ENCODE measurements at places on chromosomes 6 and 20.

DNA sequence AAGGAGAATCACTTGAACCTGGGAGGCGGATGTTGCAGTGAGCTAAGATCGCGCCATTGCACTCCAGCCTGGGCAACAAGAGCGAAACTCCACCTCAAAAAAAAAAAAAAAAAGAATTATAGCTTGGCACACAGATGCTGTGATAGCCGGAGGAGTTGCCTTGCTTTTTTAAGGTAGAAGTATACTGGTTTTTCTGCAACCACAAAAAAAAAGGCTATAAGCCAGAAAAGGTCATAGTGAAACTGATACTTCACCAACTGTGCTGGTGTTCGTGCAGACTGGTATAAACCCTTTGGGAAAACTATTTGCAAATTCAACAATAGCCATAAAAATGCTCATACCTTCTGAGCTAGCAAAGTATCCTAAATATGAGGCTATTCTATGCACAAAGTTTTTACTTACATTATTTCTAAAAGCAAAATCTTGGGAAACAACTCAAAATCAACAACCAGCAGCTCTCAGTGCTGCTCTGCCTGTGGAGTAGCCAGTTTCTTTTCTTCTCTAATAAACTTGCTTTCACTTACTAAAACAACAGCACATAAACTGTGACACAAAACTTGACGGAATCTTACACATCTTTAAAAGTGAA lies 44.0 kb downstream of the B4GALT5 start:
- DNase-seq: no peak

GRCh38 chr6:76779068-76779467 lies 684.2 kb downstream of the HTR1B start:
- DNase-seq: no peak

- DNase-seq: no peak
These were observed 12.9 kb upstream of the GMNN start for GRCh38 chr6:24761851-24762250.

DNA sequence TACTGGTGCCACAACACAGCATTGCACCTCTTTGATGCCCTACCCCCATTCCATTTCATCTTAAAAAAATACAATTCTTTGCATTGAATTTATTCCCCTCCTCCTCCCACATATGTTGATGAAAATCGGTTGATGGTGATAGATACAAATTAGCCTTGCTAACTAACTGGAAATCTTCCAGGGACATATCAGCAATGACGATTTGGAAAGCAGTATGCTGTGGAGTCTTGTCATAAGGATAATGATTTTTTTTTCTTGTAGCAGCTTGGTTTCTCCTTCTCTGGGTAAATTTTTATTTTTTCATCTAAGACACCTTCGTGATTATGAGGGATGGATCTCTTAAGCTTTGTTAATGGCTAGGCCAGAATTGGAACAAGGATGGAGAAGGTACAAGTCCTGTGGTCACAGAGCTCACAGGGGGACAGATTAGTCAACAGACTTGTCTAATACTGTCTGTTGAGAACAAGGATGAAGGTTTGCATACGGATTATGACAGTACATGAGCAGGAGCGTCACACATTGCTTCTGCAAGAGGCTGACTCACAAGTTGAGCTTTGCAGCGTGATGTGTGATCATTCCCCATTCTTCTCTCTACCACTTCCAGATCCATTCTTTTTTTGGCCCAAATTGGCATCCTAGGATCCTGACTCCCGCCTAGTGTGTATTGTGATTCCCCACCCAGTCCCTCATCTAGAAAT lies 233.1 kb upstream of the FERMT1 start:
- DNase-seq: no peak

DNA sequence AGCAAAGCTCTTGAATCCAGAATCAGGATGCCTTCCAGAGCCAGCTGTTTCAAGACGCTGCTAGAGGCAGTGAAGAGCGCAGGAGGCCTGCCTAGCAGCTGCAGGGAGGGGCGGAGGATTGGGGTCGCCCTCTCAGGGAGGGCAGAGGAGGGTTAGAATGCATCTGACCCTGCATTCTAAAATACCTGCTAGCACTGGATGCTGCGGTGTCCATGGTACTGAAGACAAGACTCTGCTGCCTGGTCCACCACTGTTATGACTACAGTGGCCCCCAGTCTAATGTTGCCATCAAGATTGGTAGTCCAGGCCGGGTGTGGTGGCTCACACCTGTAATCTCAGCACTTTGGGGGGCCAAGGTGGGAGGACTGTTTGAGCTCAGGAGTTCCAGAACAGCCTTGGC lies 193.7 kb upstream of the PROKR2 start:
- no peak for DNase-seq

GRCh38 chr6:16420715-16421461 lies 182.5 kb downstream of the GMPR start:
- no peak for DNase-seq

DNA sequence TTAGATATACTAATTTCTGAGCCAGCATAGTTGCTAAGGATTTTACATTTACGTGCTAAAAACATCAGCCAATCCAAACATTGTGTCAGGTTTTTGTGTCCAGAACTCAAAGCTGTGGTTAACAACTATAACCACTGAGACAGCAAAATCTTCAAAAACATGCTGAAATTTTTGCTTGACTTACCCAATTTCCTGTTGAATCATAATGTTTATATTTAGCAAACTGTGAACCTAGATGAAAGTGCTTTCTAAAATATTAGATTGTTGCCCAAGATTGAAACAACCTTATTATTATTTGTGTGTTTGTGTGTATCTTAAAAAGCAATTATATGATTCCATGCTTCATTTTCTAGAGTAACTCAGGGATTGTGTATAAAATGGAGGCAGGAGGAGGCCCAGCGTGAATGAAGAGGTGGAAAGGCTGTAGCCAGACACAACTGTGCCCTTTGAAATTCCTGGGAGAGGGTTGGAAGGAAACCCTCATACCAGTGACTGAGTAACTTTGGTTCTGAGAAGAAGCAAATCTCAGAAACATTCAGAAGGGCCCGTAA lies 48.0 kb downstream of the ARMC2 start:
- peak; percentile 91 for DNase-seq
